Kidney (tissue), 22 donors: ENCODE measurements at places on chromosomes 12 and 14. TPM values are rescaled to one million over a fixed set of nuclear protein-coding genes. Genes with fewer than 3 reads are reported as not detected.

SLCO1C1 gene
- 0.91 TPM for total RNA-seq

KCNJ8 gene
- 13.1 TPM for total RNA-seq

RNASE1 gene
- 201 TPM for total RNA-seq

MYH6 gene
- 0.03 TPM for total RNA-seq

MPHOSPH9 gene
- 25.2 TPM for total RNA-seq

CCDC177 gene
- total RNA-seq: not detected

KRT3 gene
- total RNA-seq: not detected

DNA sequence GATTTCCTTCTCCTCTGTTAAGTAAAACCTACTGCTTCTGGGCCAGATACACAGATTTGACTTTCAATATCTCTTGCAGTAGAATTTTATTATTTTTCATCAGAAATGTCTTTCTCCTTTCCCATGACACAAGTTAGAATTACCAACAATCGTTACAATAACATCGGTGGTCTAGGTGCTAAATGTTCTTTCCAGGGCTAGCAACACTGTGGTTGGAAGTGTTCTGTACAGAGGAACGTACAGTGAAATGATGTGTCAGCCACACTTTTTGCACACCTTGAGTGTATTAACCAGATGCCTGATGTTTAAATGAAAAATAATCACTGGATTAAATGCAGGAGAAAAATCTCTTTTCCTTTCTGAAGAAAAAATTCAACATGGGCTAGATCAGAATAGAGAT lies 27.7 kb upstream of the KLRD1 start:
- no peaks in the 10 kb centered on the region for H3K27me3 ChIP-seq
- no peaks in the 10 kb centered on the region for H3K36me3 ChIP-seq
- no peak overlapping the region for H3K4me3 ChIP-seq
- no peak overlapping the region for H3K27ac ChIP-seq
- no peak for DNase-seq

DNA sequence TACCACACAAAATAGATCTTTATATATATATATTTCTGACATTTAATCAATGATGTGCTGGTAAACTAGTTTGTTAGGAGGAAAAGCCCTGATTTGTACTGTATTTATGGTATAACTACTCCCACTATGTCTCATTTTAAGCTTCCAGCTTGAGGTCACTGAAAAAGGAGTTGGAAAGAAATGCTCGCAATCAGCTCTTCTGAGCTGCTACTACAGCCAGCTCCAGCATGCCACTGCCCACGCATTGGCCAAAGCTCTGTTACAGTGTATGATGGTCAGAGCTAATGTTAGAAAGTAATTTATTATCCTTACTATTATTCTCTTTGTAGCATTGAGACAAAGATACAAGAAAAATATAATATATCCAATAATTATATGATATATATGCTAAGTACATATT lies 55.0 kb upstream of the PCED1B start:
- no peak overlapping the region for H3K27ac ChIP-seq
- H3K4me1 ChIP-seq: no peaks in the 10 kb centered on the region
- H3K27me3 ChIP-seq: no peaks in the 10 kb centered on the region

- peak; percentile 24 for DNase-seq
- H3K36me3 ChIP-seq: no peaks in the 10 kb centered on the region
- peak overlapping the region; percentile 82 for H3K4me3 ChIP-seq
- peak overlapping the region; percentile 97 for H3K27ac ChIP-seq
- no peaks in the 10 kb centered on the region for H3K27me3 ChIP-seq
Measured at GRCh38 chr12:754473-754820, 2.1 kb downstream of the WNK1 start.

DNA sequence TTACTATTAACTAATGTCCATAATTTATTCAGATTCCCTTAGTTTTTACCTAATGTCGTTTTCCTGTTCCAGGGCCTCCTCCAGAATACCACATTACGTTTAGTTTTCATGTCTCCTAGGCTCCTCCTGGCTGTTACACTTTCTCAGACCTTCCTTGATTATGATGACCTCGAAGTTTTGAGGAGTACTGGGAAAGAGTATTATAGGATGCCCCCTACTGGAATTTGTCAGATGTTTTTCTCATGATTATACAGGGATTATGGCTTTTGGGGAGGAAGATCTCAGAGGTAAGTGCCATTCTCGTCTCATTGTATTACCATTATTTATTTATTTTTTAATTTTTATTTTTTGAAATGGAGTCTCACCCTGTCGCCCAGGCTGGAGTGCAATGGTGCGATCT lies 17.7 kb upstream of the C1S start:
- DNase-seq: no peak
- no peaks in the 10 kb centered on the region for H3K36me3 ChIP-seq

DNA sequence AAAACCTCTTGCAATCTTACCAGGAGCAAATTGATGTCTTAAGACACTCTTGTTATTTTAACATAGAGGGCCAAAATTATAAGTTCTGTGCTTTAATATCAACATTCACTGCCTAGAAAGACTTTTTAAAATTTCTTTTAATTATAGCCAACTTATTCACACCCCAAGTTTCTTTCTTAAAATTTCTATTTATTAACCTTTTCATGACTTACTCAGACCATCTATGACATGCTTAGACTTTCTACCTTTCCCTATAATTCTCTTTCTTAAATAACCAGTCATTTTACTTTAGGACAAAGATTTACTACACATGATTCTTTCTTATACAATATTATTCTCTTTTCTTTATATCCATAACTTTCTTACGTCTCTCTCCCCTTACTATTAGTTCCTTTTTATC lies 220.4 kb downstream of the NUBPL start:
- no peak overlapping the region for H3K4me3 ChIP-seq
- H3K36me3 ChIP-seq: no peaks in the 10 kb centered on the region
- DNase-seq: no peak
- H3K4me1 ChIP-seq: peaks cover 7% of the 10 kb centered on the region
- no peak overlapping the region for H3K27ac ChIP-seq

DNA sequence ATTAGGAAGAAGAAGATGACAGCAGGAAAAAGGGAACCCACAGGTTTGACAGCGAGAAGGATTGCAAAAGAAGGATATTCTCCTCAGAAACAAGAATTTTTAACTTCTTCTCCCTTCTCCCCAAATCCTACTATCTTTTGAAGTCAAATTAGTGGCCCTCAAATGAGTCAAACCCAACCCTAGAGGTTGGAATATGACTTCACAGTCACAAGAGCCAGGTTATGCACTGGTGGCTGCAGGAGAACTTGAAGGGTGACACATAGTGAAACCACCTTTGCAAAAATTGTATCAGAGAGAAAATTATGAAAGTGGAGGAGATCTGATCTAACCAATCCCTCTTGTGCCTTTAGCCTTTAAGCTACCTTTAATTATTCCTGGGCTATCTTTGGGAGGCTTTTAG lies 386.2 kb upstream of the CCDC196 start:
- no peak overlapping the region for H3K27ac ChIP-seq
- H3K4me1 ChIP-seq: no peaks in the 10 kb centered on the region
- H3K27me3 ChIP-seq: no peaks in the 10 kb centered on the region

GRCh38 chr12:88062474-88062873 lies 33.3 kb upstream of the C12orf50 start:
- H3K27me3 ChIP-seq: no peaks in the 10 kb centered on the region
- no peaks in the 10 kb centered on the region for H3K36me3 ChIP-seq
- H3K4me1 ChIP-seq: no peaks in the 10 kb centered on the region
- no peak for DNase-seq

DNA sequence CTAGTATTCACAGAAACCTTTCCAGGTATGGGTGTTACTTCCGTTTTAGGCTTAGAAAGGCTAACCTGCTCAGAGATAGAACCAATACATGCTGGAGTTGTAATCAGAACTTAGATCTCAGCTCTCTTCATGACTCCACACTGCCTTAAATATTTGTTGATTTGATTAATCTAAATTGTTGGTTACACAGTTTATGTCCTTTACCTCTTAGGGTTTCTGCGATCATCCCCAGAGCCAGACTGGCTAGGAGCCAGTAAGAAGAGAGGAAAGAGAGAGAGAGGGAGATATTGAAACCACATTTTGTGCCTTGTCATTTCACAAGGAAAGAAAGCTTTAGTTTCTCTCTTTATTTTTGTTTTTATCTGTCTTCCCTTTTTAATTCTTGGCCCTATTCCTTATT lies 16.8 kb upstream of the MGP start:
- no peak overlapping the region for H3K27ac ChIP-seq
- no peaks in the 10 kb centered on the region for H3K4me1 ChIP-seq
- H3K36me3 ChIP-seq: no peaks in the 10 kb centered on the region
- H3K4me3 ChIP-seq: no peak overlapping the region
- no peaks in the 10 kb centered on the region for H3K27me3 ChIP-seq

- no peaks in the 10 kb centered on the region for H3K27me3 ChIP-seq
- no peak overlapping the region for H3K4me3 ChIP-seq
- DNase-seq: peak; percentile 64
- H3K4me1 ChIP-seq: no peaks in the 10 kb centered on the region
- no peak overlapping the region for H3K27ac ChIP-seq
- no peaks in the 10 kb centered on the region for H3K36me3 ChIP-seq
Measured at GRCh38 chr14:103858063-103858781, 10.8 kb upstream of the PPP1R13B start.

DNA sequence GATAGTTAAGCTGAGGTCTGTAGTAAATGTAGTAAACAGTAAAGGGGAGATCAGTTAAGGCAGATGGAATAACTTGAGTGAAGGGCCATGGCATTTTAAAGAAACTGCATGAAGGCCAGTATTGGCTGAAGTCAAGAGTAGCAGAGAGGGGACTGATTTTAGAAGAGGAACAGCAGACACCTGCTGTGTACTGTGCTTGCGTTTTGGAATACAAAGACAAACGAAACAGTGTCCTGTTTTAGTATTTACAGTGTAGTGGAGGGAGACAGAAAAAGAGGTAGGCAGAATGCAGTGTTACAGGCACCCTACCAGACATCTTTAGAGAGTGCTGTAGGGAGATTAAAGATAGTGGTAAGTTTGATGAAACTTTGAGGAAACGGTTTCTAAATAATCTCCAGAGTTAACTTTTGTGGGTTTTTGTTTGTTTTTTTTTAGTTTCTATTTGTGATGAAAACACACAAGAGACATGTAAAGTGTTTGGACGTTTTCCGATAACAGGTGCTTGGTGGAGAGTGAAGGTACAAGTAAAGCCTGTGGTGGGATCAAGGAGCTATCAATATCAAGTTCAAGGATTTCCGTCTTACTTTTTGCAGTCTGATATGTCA lies 2.1 kb downstream of the HELB start:
- DNase-seq: no peak
- H3K4me3 ChIP-seq: no peak overlapping the region
- H3K27ac ChIP-seq: no peak overlapping the region
- no peaks in the 10 kb centered on the region for H3K36me3 ChIP-seq

DNA sequence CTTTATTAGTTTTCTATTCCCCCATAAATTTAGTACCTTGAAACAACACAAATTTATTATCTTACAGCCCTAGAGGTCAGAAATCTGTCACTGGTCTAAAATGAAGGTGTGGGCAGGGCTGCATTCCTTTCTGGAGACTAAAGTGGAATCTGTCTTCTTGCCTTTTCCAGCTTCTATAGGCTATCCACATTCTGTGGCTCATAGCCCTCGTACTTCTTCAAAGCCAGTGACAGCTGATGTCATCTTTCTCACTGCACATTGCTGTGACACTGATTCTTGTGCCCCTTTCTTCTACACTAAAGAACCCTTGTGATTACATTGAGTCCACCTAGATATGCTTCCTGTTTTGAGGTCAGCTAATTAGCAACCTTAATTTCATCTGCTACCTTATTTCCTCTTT lies 23.2 kb upstream of the DCN start:
- H3K36me3 ChIP-seq: no peaks in the 10 kb centered on the region
- DNase-seq: peak; percentile 30
- H3K27ac ChIP-seq: no peak overlapping the region
- H3K4me3 ChIP-seq: no peak overlapping the region
- no peaks in the 10 kb centered on the region for H3K4me1 ChIP-seq
- H3K27me3 ChIP-seq: no peaks in the 10 kb centered on the region

DNA sequence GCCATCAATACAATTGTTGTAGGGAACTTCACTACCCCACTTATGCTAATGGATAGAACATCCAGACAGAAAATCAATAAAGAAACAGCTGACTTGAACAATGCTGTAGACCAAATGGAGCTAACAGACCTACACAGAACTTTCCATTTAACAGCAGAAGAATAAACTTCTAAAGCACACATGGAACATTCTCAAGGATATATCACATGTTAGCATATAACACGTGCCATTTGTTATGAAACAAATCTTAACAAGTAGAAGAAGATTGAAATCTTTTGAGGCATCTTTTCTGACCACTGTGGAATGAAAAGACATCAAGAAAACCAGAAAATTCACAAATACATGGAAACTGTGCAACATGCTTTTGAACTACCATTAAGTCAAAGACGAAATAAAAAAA lies 62.5 kb upstream of the RNU6-8 start:
- no peak for DNase-seq
- no peak overlapping the region for H3K27ac ChIP-seq
- H3K36me3 ChIP-seq: peaks cover 3% of the 10 kb centered on the region

- no peaks in the 10 kb centered on the region for H3K4me1 ChIP-seq
- no peak for DNase-seq
- H3K4me3 ChIP-seq: no peak overlapping the region
- no peaks in the 10 kb centered on the region for H3K36me3 ChIP-seq
- no peaks in the 10 kb centered on the region for H3K27me3 ChIP-seq
- no peak overlapping the region for H3K27ac ChIP-seq
Measured at GRCh38 chr12:67876305-67876915, 112.8 kb upstream of the IFNG-AS1 start.

GRCh38 chr12:19150273-19150900 lies 20.9 kb downstream of the PLEKHA5 start:
- no peak overlapping the region for H3K4me3 ChIP-seq
- DNase-seq: no peak
- no peaks in the 10 kb centered on the region for H3K36me3 ChIP-seq
- no peaks in the 10 kb centered on the region for H3K27me3 ChIP-seq
- H3K27ac ChIP-seq: peak overlapping the region; percentile 43

DNA sequence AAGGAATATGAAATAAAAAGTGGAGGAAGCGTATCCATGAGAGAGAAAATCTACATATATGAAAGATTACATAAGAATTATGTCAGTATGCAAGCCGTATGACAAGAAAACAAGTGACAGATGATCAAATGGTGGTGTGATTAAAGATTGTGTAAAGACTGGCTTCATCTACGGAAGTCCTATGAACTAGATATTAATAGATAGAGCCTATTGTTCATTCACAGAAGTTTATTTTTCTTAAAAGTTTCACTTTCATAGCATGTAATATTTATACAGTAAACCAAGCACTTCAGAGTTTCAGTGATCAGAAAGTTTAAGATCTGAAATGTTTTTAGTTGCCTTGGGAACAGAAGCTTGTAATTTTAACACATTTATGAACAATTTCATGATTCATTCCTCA lies 84.5 kb downstream of the VRK1 start:
- no peaks in the 10 kb centered on the region for H3K36me3 ChIP-seq
- H3K27me3 ChIP-seq: no peaks in the 10 kb centered on the region
- H3K4me3 ChIP-seq: no peak overlapping the region

- peaks cover 6% of the 10 kb centered on the region for H3K4me1 ChIP-seq
- peak overlapping the region; percentile 75 for H3K4me3 ChIP-seq
- no peaks in the 10 kb centered on the region for H3K27me3 ChIP-seq
- peak overlapping the region; percentile 77 for H3K27ac ChIP-seq
Measured at GRCh38 chr12:9114946-9115345, 773 bp downstream of the A2M start.

- peak; percentile 55 for DNase-seq
- H3K36me3 ChIP-seq: no peaks in the 10 kb centered on the region
- H3K4me1 ChIP-seq: peaks cover 14% of the 10 kb centered on the region
Measured at GRCh38 chr12:123151457-123152454, 866 bp upstream of the PITPNM2 start.
